Sigmoid colon (tissue), 7 donors: ENCODE measurements at places on chromosomes 3 and 15. TPM values are rescaled to one million over a fixed set of nuclear protein-coding genes. Genes with fewer than 3 reads are reported as not detected.

SPATA12 gene
- polyA plus RNA-seq = 0.26 TPM

CIDEC gene
- polyA plus RNA-seq = 71.3 TPM

MUC20 gene
- 13.9 TPM for polyA plus RNA-seq

SNTN gene
- not detected for polyA plus RNA-seq

ROPN1 gene
- polyA plus RNA-seq = 1.2 TPM
